ENCODE measurements at places on chromosomes 7 and 10.

- no peak for DNase-seq
These were observed 57.1 kb downstream of the AMPH start for GRCh38 chr7:38574086-38574485.

DNA sequence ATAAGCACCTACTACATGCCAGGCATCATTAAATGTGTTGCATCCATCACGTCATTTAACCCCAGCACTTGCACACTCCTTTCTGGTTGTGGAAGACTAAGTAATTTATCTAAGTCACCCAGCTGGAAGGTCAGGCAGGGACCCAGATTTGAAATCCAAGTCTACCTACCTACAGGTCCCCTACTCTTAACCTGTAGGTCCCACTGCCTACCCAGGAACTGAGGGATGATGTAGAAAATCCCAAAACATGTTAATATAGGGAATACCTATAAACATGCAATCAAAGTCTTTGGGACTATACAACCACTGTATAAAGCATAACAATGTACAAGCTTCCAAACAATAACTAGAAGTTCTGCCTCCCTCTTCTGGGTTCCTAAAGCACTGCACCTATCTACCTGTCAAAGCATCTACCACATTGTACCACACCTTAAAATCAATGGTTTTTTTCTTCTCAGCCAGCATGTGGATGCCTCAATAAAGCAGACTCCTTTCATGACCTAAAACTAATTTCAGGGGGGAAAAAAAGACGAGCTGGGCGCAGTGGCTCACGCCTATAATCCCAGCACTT is 5.6 kb downstream of the IL6 start:
- DNase-seq: no peak

DNA sequence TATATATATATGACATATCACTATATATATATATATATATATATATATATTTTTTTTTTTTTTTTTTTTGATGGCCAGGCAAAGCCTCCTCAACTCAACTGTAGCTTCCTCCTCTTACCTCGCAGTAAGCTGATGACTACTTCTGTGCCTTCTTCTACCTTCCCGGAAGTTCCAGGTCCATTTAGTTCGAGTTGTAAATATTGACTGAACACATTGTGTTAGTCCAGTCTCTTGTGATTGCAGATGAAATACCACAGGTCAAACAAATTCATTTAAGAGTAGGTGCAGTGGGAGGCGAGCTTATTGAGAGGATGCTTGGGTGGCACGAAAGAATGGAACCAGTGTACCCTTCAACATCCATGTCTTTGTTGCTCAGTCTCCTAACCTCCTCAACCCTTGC is 144.6 kb downstream of the ST7 start:
- no peak for DNase-seq

DNA sequence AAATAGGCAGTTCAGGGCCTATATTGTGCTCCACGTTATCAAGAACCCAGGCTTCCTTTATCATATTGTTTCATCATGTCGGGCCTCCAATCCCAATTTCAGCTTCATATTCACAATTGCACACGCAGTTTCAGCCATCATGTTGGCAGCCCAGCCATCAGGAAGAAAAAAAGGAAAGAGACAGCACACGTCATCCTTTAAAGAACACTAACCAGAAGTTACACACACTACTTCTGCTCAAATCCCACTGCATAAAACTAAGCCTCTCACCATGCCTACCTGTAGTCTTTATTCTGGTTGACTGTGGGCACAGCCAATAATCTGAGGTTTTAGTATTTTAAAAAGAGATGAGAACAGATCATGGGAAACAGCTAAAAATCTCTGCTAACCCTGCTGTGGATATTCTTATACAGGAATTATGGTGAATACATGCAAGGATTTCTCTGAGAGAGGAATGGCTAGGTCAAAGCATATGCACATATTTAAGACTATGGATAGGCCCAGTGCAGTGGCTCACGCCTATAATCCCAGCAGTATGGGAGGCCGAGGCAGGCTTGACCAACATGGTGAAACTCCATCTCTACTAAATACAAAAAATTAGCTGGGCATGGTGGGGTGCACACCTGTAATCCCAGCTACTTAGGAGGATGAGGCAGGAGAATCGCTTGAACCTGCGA is 534.4 kb downstream of the ETV1 start:
- no peak for DNase-seq

- no peak for DNase-seq
These were observed 9.0 kb downstream of the SPOCK2 start for GRCh38 chr10:72079356-72079755.

DNA sequence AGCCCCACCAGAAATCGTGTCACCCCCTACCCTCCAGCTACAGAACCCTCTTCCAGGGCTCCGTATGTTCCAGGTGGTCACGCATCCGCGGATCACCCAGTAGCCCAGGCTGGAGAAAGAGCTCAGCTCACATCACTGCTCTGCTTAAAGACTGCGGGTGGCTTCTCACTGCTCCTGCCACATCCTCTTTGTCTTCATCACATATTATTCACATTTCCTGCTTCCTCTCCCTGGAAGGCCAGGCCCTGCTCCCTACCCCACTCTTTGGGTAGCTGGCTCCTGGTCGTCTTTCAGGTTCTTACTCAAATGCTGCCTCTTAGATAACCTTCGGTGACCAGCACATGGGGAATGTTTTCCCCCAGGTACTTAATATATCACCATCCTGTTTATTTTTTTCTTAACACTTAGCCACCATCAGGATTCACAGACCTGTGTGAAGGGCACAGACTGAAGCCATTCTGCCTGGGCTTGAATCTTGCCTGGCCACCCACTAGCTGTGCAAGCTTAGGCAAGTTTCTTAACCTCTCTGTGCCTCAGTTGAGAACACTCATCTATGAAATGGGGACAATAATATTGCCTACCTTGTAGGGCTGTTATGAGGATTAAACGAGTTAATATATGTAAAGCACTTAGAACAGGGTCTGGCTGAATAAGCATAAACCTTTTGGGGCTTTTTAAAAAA is 307.8 kb downstream of the PRPF18 start:
- no peak for DNase-seq

- DNase-seq: no peak
These were observed 56.9 kb downstream of the RBM20 start for GRCh38 chr10:110700947-110701616.

GRCh38 chr10:18532881-18533535 is 118.4 kb downstream of the NSUN6 start:
- DNase-seq: no peak

GRCh38 chr10:76906256-76906655 is 731.4 kb downstream of the KCNMA1 start:
- no peak for DNase-seq
